CD14-positive monocyte (primary cell): ENCODE measurements at places on chromosomes 6 and 20.

- H3K27me3 ChIP-seq: no peaks in the 10 kb centered on the region
- H3K4me3 ChIP-seq: no peak overlapping the region
- H3K36me3 ChIP-seq: no peaks in the 10 kb centered on the region
- DNase-seq: no peak
- no peak overlapping the region for H3K27ac ChIP-seq
Measured at GRCh38 chr6:40520678-40521077, 66.5 kb downstream of the LRFN2 start.

DNA sequence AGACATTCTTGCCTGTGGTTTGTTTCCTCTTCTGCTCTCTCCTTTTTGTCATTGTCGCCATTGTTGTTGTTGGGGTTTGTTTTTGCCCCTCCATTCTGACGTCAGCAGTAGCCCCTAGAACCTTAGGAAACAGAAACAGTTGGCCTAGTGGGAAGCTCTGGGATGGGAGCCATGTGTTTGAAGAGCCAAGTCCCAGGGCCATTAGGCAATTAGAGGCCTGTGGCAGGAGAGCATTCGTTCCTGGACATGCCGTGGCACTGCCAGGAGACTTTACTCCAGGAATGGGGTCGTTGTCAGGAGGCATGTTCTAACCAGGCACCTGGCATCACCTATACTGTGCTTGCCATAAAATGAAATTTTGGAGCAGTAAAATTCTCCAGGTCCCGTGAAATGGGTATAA, 39.7 kb downstream of the PPARD start:
- H3K4me3 ChIP-seq: no peak overlapping the region
- peaks cover 9% of the 10 kb centered on the region for H3K27me3 ChIP-seq
- no peak overlapping the region for H3K27ac ChIP-seq
- no peaks in the 10 kb centered on the region for H3K36me3 ChIP-seq
- H3K4me1 ChIP-seq: peaks cover 22% of the 10 kb centered on the region

GRCh38 chr20:51128198-51128597, 105.3 kb upstream of the KCNG1 start:
- H3K27me3 ChIP-seq: no peaks in the 10 kb centered on the region
- no peak overlapping the region for H3K4me3 ChIP-seq
- no peaks in the 10 kb centered on the region for H3K4me1 ChIP-seq

- H3K36me3 ChIP-seq: peaks cover 92% of the 10 kb centered on the region
- peaks cover 22% of the 10 kb centered on the region for H3K4me1 ChIP-seq
Measured at GRCh38 chr20:48706116-48706656, 121.6 kb downstream of the PREX1 start.

DNA sequence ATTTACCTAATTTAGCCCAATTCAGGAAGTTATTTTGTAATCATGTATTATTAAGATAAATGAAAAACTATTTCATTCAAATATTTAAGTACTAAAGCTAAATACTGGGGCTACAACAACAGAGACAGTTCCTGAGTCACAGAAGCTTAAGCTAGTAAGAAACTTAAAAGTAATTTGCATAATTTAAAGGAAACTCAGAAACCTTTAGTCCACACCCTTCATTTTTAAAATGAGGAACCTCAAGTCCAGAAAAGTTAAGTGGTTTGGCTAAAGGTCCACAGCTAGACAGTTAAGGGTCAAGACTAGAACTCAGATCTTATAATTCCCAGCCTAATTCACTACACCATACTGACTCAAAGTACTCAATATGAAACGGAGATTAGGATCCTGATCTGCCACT, 7.2 kb downstream of the LMBRD1 start:
- H3K36me3 ChIP-seq: peaks cover 4% of the 10 kb centered on the region
- DNase-seq: peak; percentile 34
- H3K27me3 ChIP-seq: no peaks in the 10 kb centered on the region
- peak overlapping the region; percentile 52 for H3K27ac ChIP-seq
- peaks cover 12% of the 10 kb centered on the region for H3K4me1 ChIP-seq
- no peak overlapping the region for H3K4me3 ChIP-seq

GRCh38 chr6:37020381-37020780, 14.9 kb downstream of the FGD2 start:
- H3K36me3 ChIP-seq: peaks cover 95% of the 10 kb centered on the region
- peaks cover 21% of the 10 kb centered on the region for H3K4me1 ChIP-seq

GRCh38 chr20:7113577-7114466, 346.3 kb downstream of the BMP2 start:
- no peak overlapping the region for H3K27ac ChIP-seq
- no peaks in the 10 kb centered on the region for H3K4me1 ChIP-seq
- H3K36me3 ChIP-seq: no peaks in the 10 kb centered on the region
- DNase-seq: no peak
- H3K27me3 ChIP-seq: no peaks in the 10 kb centered on the region

DNA sequence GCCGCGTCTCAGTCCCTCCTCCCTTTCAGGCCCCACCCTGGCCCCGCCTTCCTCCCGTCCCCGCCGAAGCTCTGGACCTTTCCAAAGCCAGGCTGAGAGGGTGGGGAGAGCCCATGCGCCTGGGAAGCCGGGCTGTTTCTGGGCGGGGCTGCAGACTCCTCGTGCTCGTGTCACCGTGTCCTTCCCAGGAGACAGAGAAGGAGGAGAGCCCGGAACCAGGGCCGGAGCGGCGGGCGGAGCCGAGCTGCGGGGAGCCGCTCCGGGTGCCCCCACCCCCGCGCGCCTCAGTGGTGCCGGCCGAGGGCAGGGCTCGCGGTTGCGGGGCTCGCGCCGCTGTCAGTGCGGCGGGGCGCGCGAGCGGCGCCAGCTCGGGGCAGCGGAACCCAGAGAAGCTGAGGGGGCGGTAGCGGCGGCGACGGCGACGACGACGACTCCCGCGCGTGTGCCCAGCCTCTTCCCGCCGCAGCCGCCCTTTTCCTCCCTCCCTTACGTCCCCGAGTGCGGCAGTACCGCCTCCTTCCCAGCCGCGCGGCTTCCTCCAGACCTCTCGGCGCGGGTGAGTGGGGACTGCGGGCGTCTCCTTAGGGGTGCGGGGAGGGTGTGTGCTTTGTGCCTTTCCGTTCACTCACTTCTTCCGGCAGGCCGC, at the start of gene RALY:
RALY (plus strand) TSS at position 336 of the 646 bp plus-strand sequence. CDS start 78,164 bp downstream, outside the sequence.
- H3K4me1 ChIP-seq: peaks cover 37% of the 10 kb centered on the region
- no peaks in the 10 kb centered on the region for H3K27me3 ChIP-seq
- peak within 1 kb of the TSS; percentile 82 for H3K27ac ChIP-seq

DNA sequence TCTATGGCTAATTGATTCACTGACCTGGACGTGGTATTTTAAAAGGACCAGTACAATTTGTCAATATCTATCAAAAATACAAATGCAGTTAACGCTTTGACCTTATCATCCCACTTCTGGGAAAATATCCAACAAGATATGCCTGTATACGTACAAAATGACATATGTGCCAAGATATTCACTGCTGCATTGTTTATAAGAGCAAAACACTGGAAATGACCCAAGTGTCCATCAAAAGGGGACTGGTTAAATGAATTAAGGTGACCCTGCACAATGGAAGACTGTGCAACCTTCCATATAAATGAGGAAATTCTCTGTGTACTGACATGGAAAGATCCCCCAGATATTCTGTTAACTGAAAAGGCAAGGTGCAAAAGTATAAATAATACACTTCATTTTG, 13.9 kb downstream of the TRAM2 start:
- no peak overlapping the region for H3K4me3 ChIP-seq
- no peaks in the 10 kb centered on the region for H3K36me3 ChIP-seq
- DNase-seq: no peak
- no peaks in the 10 kb centered on the region for H3K4me1 ChIP-seq

- H3K4me3 ChIP-seq: no peak overlapping the region
- peaks cover 19% of the 10 kb centered on the region for H3K4me1 ChIP-seq
- H3K27me3 ChIP-seq: no peaks in the 10 kb centered on the region
- DNase-seq: no peak
- no peaks in the 10 kb centered on the region for H3K36me3 ChIP-seq
Measured at GRCh38 chr6:142694054-142694453, 250.9 kb downstream of the HIVEP2 start.

DNA sequence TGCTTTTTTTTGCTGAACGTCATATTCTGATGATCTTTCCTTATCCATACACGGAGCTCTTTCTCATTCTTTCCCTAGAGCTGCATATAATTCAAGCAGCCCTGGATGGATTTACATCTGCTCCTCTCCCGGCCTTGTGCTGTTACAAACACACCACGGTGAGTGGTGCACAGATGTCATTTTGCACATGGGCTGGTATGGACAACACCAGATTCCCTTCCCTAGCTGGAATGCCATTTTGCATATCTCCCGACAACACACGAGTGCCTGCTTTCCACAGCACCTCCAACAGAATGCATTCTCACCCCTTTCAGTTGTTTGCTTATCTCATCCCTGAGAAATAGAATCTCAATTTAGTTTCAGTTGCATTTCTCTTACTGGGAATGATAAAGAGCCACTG, 69.5 kb upstream of the AFDN start:
- no peak overlapping the region for H3K27ac ChIP-seq
- H3K27me3 ChIP-seq: no peaks in the 10 kb centered on the region
- H3K4me1 ChIP-seq: no peaks in the 10 kb centered on the region
- no peaks in the 10 kb centered on the region for H3K36me3 ChIP-seq
- no peak for DNase-seq
- no peak overlapping the region for H3K4me3 ChIP-seq

DNA sequence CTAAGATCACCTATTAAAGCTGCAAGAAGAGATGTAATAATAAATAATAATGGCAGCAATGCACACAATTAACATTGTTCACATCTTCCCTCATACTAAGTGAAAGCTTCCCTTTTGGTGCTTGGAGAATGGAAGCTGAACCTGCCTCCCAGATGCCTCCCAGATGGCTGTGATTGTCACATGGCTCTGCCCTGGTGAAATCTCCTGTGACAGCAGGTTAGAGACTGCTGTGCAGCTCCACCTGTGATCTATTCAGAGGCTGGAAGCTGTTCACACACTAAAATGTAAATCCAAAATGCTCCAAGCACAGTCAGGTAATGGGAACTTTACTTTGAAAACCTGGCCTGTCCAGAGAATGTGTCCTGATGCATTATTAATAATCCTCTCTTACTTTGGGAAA, 41.7 kb upstream of the RGS17 start:
- no peaks in the 10 kb centered on the region for H3K4me1 ChIP-seq
- DNase-seq: no peak
- H3K36me3 ChIP-seq: no peaks in the 10 kb centered on the region
- H3K27me3 ChIP-seq: no peaks in the 10 kb centered on the region
- H3K27ac ChIP-seq: no peak overlapping the region

DNA sequence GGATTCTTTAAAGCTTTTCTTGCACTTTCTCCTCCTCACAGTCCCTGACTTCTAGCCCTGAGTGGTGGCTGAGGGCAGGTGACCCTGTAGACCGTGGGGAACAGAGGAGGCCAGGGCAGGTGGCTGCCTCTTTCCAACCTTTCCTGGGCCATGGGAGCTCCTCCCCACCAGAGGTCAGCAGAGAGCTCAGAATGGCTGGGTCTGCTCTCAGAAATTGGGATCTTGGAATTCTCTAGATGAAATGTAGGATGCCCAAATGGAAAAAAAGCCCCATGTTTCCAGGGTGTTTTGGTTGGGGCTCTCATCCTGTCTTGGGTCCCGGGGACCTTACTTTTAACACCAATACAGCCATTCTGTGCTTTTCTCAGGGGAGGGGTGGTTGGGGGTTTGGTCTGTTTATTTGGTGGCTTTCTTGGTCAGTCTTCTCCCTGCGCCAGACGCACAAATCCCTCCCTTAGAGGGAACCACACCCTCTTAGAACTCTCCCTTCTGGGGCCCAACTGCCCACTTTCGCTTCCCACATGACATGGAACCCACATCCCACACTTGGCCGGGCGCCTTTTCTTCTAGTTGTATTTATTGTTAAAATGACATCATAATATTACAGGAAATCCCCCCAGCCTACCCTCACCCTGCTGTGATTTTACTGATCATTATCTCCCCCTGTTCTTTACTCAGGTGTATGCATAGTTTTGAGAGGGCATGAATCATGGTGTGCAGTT, 17.9 kb downstream of the GNAS start:
- peaks cover 10% of the 10 kb centered on the region for H3K27me3 ChIP-seq
- no peak overlapping the region for H3K4me3 ChIP-seq
- no peak overlapping the region for H3K27ac ChIP-seq
- H3K36me3 ChIP-seq: no peaks in the 10 kb centered on the region
- no peak for DNase-seq

DNA sequence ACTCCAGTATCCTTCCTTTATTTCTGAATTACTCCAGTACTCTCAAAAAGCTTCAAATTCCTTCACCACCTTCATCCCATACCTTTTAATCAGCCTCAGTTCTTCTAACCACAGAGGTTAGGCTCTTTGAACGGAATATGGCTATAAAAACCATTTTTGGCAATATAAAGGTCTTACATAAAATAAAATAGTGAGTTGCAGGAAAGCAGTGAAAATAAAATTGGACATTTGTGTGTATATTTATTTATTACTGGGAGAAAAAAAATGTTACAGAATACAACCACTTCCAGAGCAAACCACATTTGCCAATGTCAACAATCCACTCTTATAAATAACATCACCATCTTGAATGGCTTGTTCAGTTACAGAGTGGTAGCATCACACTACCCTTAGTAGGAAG, 7.7 kb downstream of the HDDC2 start:
- H3K36me3 ChIP-seq: peaks cover 85% of the 10 kb centered on the region
- no peaks in the 10 kb centered on the region for H3K27me3 ChIP-seq
- H3K4me3 ChIP-seq: no peak overlapping the region
- H3K4me1 ChIP-seq: no peaks in the 10 kb centered on the region
- H3K27ac ChIP-seq: no peak overlapping the region
- DNase-seq: no peak

DNA sequence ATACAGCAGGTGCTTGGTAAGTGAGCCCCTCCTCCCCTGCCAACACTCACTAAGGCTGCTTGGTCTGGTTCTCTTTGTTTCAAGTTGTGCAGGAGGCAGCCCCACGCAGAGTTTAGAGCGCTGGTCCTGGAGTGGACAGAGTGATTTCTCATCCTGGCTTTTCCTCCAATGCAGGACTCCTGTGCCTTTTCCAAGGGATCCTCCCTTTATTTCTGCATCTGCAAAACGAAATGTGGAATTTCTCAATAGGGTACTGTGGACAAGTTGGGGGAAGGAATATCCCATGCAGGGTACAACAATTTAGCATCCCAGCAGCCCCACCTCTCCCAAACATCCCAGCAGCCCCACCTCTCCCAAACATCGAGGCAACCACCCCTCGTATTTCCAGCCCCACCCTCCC, 30.6 kb upstream of the CCDC167 start:
- no peaks in the 10 kb centered on the region for H3K4me1 ChIP-seq
- no peak for DNase-seq
- no peak overlapping the region for H3K27ac ChIP-seq
- no peak overlapping the region for H3K4me3 ChIP-seq
- no peaks in the 10 kb centered on the region for H3K36me3 ChIP-seq
- peaks cover 25% of the 10 kb centered on the region for H3K27me3 ChIP-seq

GRCh38 chr6:136792095-136792409, 225 bp downstream of the MAP3K5 start:
- peaks cover 43% of the 10 kb centered on the region for H3K4me1 ChIP-seq
- H3K27me3 ChIP-seq: no peaks in the 10 kb centered on the region
